ENCODE measurements at places on chromosomes 1 and 21. TPM values are rescaled to one million over a fixed set of nuclear protein-coding genes. Genes with fewer than 3 reads are reported as not detected.

- DNase-seq, result no peak
These were observed 64.1 kb upstream of the CACHD1 start for GRCh38 chr1:64405833-64406232.

ZSWIM5 gene
- total RNA-seq, result 2.4 TPM

- DNase-seq, result no peak
These were observed 8.4 kb upstream of the C1orf185 start for GRCh38 chr1:51093581-51093980.

TAS1R3 gene
- total RNA-seq, result 0.79 TPM

DNA sequence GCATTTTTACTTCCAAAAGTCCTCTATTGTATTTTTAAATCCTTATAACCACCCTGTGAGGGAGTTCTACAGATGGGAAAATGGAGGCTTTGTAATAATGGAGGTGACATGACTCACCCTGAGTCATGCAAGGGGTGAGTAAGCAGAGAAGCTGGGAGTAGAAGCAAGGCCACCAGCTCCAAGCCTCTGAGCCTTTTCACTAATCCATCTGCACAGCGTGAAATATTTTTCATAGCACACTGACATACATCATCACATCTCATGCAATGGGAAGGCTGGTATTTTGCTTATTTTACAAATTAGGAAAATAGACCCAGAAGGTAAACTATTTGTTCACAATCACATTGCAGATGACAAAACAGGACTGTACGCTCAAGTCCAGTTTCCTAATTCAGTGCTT is 96.9 kb downstream of the KCNH1 start:
- DNase-seq, result no peak

- no peak for DNase-seq
These were observed 4.1 kb downstream of the SAMSN1 start for GRCh38 chr21:14541841-14542490.

- DNase-seq, result no peak
These were observed 837 bp downstream of the NDUFS5 start for GRCh38 chr1:39026866-39027507.

GRCh38 chr1:168893359-168893801 is 164.4 kb upstream of the DPT start:
- no peak for DNase-seq

KIF17 gene
- total RNA-seq, result 5.6 TPM

GRCh38 chr1:54815086-54815876 is 14.2 kb upstream of the TTC22 start:
- DNase-seq, result peak; percentile 54

DNA sequence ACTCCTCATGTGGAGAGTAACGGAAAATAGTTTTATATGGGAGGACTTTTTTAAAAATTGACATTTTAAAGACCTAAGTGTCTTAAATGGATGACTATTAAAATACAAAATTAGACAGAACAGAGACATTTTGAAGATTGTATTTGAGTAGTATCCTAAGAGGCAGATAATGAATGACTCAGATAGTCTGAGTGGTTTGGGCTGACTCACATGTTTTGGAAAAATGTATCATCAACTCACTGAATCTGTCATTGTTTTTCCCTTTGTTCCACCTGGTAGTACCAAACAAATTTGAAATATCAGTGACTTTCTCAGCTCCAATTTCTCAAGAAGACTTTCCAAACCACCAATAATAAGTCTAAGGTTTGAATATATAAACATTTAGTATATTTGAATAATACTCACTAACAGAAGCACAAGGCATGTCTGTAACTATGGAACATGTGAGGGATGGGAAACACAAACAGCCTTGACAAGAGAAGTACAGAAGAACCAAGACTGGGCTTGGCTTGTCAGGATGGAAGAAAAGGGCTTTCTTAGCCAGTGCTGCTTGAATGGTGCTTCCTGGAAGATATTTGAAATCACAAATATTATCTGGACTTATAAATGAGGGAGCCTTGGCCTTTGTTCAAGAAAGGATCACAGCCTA is 90.6 kb downstream of the SGIP1 start:
- DNase-seq, result no peak

- no peak for DNase-seq
These were observed 154.2 kb downstream of the PTGER3 start for GRCh38 chr1:70893381-70893780.

GRCh38 chr1:82466891-82467290 is 666.2 kb downstream of the ADGRL2 start:
- no peak for DNase-seq

ACOT7 gene
- total RNA-seq, result 29.1 TPM

- DNase-seq, result no peak
These were observed 917 bp downstream of the STX12 start for GRCh38 chr1:27773826-27774445.

DNA sequence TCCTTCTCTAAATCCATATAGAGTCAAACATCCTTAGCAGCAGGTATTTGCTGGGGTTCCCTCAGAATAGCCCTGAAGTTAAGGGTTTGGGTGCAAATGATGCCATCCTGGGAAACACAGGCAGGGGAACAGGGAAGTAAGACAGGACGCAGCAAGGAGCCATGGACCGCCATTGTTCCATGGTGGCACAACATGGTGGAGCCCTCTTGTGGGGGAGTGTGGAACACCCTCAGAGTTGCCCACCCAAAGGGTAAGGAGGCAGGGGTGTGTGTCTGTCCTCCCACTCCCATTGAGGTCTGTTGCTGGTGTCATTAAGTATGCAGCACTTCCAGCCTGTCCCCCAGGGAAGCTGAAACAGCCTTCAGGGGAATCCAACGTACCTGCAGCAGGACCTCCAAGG is 20.4 kb upstream of the RCAN1 start:
- DNase-seq, result no peak

FMN2 gene
- total RNA-seq, result 0.89 TPM

DNA sequence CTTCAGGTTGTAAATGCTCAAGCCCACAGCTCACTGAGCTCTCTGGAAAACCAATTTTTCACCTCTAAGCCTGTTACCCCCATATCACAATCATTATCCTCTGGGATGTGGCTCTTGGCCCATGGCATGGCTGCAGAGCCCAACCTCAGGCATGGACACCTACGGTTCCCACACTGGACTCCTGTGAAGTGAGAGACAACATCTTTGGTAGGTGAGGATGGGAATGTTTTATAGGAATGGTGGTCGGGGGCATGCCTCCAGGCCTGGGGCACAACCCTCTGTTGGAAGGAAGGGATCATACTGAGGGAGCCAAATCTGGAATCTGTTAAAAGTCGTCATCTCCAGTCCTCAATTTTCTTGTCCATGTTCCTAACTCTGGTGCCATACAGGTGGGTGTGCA is 179.1 kb downstream of the FOXD2 start:
- no peak for DNase-seq

CFAP107 gene
- total RNA-seq, result not detected

- no peak for DNase-seq
These were observed 1299.0 kb upstream of the B3GALT2 start for GRCh38 chr1:194485432-194485831.

DNA sequence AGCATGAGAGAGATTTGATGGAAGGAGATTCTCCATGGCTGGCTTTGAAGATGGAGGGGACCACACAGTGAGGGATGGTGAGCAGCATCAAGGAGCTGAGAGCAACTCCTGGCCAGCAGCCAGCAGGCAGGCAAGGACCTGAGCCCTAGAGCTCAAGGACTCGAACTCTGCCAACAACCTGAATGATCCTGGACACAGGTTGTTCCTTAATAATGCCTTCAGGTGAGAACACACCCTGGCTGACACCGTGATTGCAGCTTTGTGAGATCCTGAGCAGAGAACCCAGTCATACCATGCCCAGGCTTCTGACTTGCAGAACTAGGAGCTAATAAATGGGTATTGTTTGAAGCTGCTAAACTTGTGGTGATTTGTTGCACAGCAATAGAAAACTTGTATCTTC is 183.1 kb downstream of the LMX1A start:
- no peak for DNase-seq

GRCh38 chr21:23578027-23578426 is 2029.3 kb downstream of the MRPL39 start:
- no peak for DNase-seq

GRCh38 chr1:190747704-190748103 is 270.0 kb upstream of the BRINP3 start:
- DNase-seq, result no peak

- DNase-seq, result no peak
These were observed 2.8 kb downstream of the DDOST start for GRCh38 chr1:20658166-20658915.

DNA sequence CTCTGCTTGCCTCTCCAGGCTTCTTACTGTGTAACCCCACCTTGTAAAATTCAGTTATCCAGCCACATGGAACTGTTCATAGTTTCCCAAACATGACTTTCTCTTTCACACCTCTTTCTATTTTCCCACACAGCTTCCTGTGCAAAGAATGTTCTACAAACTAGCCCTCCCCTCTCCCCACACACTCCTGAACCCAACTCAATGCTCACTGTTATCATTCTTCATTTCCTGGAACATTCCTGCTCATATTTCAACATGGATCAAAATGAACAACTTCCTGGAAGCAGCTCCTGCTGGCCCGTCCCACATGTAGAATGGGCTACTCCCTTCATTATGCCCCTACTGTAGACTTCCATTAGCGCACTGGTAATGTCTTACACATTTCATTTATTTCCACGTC is 7.5 kb upstream of the HSD11B1 start:
- DNase-seq, result no peak

DAP3 gene
- 151 TPM for total RNA-seq

CHIA gene
- total RNA-seq, result not detected

- no peak for DNase-seq
These were observed 143.0 kb downstream of the MRPL39 start for GRCh38 chr21:25464275-25464674.

DNA sequence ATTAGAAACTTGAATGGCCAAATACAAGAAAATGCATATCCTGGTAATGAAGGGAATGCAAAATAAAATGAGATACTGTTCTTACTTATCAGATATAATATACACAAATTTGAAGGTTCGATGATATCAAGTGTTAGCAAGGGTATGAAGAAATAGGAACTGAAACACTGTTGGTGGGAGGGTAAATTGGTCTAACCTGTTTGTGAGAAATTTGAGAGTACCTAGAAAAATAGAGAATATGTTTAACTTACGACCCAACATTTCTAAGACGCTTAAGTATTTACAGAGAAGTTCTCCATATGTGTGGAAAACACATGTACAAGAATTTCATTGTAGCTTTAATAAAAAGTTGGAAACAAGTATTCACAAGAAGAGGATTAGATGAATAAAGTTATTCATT is 25.9 kb downstream of the ATG4C start:
- DNase-seq, result no peak

- no peak for DNase-seq
These were observed 107.5 kb upstream of the HOOK1 start for GRCh38 chr1:59707178-59707791.

LCE6A gene
- total RNA-seq, result 95.6 TPM

GBP5 gene
- 0.32 TPM for total RNA-seq

PTAFR gene
- total RNA-seq, result 6.3 TPM

- DNase-seq, result no peak
These were observed 16.1 kb downstream of the F5 start for GRCh38 chr1:169570172-169570574.

CD101 gene
- total RNA-seq, result 5.3 TPM

PAPPA2 gene
- 0.36 TPM for total RNA-seq

GRCh38 chr1:83864991-83865390 is 133.9 kb downstream of the TTLL7 start:
- no peak for DNase-seq

DNA sequence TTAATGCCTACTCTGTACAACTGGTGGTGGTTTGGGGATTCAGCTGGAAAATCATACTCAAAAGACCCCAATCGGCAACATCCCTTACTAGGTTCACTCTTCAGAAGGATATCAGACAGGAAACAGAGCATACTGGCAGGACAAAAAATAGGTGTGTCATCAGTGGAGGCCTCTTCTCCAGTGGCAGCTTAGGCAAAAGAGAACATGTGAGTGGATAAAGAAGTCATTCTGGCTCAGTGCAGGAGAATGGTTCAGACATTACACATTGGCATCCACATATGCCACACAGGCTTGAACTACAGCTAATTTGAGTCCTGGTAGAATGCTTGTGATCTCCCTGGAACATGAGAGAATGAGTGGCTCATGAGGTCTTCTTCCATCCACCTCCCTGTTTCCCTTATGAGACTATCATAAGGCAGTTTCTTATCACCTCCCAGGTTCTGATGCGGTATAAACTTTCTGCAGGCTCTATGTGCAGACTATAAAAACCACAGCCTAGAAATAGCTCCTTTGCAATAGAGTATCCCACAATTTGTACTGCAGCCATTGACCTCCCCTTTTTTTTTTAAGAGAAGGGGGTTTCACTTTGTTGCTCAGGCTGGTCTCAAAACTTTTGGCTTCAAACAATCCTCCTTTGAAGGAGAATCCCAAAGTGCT is 24.7 kb downstream of the VAMP4 start:
- no peak for DNase-seq

- DNase-seq, result no peak
These were observed 272.5 kb upstream of the RUNX1 start for GRCh38 chr21:35321322-35322200.

SFN gene
- total RNA-seq, result 364 TPM

DNA sequence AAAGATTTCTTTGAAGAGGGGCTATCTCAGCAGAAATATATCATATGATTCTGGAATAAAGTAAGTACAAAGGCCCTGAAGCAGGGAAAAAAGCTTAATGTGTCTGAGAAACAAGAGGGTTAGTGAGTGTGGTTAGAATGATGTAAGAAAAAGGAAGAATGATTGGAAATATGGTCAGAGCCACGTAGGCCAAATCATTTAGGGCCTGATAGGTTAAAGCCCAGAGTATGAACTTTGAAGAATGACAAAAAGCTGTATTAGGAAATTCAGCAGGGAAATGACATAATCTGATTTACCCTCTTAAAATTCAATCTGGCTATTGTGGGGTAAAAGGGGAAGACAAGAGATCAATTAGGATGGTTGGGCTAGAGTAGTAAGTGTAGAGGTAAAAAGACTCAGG is 69.0 kb upstream of the MUTYH start:
- no peak for DNase-seq

- no peak for DNase-seq
These were observed 187.7 kb upstream of the CACYBP start for GRCh38 chr1:174812016-174812415.

KLHL17 gene
- 23.9 TPM for total RNA-seq

DNA sequence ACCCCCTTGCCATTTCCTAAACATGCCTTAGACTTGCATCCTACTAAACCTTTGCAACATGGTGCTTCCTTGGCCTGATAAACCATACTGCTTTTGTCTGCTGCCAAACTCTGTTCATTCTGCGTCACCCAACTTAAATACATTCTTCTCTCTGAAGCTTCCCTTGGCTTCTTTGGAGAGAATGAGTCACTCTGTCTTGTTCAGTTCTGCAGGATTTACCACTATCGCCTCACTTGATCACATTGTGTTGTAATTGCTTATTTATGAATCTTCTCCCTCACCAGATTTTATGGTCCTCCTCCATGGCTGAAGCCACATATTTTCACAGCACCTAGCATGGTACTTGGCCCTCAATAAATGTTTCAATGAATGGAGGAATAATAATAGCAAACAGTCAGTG is 21.7 kb upstream of the TUT4 start:
- no peak for DNase-seq

INKA2 gene
- total RNA-seq, result 4.1 TPM

GRCh38 chr1:224090116-224090515 is 23.8 kb upstream of the FBXO28 start:
- no peak for DNase-seq

- no peak for DNase-seq
These were observed 20.7 kb downstream of the BACE2 start for GRCh38 chr21:41188486-41189149.

GRCh38 chr1:191963781-191964455 is 194.3 kb upstream of the RGS18 start:
- DNase-seq, result no peak

Measured in suprapubic skin (tissue), 4 donors.